ENCODE measurements at places on chromosomes 12 and 14.

- peak; percentile 97 for DNase-seq
These were observed at the start of the genes CSAD and ZNF740 for GRCh38 chr12:53180220-53180930. Gene CSAD (minus strand): TSS chr12:53180925. CDS start chr12:53173470, 7,455 bp downstream. Gene ZNF740 (plus strand): TSS chr12:53180722. CDS start chr12:53181984, 1,262 bp downstream.

DNA sequence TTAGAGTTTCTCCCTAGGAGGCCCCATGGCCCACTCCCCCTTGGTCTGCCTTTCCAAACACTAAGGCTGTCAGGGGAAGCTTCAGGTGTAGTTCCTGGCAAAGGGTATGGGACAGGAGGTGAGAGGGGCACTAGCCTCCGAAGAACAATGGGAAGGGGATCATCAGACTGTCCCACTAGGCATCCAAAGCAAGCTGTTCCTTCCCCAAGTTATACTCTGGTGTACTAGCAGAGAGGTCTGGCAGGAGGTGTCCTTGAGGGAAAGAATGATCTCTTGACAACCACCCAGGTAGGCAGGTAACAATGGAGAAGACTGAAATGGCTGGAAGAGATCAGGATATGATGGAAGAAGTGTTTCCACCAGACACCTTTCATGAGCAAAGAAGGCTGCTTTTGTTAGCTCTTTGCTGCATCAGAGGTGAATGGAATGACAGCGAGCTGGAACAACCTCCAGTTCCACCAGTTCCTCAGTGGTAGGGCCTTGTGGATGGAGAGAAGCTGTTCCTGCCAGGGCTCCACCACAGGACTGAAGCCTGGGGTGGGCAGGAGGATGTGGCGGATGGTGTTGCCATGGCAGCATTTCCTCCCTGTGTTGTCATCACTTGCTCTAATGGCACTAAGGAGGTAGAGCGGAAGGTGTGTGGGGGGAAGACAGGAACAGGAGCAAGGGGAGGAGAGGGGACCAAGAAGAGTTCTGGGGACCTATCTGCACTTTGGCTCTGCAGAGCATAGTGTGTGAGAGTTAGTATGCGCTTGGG, 2.3 kb upstream of the AGAP2 start:
- DNase-seq, result no peak

- no peak for DNase-seq
These were observed 2.1 kb downstream of the DNAJC22 start for GRCh38 chr12:49348781-49349180.

GRCh38 chr14:100537446-100538350, 49.5 kb downstream of the BEGAIN start:
- DNase-seq, result no peak

GRCh38 chr12:108387771-108388170, 48.7 kb upstream of the CMKLR1 start:
- no peak for DNase-seq

DNA sequence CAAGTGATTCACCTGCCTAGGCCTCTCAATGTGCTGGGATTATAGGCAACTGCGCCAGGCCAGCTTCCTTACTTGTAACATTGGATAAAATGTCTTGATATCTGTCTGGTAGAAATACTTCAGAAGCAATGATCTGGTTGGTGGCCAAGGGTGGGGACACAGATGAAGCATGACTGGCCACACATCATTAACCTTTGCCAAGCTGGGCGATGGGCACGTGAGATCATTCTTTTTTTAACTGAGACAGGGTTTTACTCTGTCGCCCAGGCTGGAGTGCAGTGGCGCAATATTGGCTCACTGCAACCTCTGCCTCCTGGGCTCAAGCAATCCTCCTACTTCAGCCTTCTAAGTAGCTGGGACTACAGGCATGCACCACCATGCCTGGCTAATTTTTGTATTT, 31.1 kb downstream of the PLEKHH1 start:
- DNase-seq, result no peak

DNA sequence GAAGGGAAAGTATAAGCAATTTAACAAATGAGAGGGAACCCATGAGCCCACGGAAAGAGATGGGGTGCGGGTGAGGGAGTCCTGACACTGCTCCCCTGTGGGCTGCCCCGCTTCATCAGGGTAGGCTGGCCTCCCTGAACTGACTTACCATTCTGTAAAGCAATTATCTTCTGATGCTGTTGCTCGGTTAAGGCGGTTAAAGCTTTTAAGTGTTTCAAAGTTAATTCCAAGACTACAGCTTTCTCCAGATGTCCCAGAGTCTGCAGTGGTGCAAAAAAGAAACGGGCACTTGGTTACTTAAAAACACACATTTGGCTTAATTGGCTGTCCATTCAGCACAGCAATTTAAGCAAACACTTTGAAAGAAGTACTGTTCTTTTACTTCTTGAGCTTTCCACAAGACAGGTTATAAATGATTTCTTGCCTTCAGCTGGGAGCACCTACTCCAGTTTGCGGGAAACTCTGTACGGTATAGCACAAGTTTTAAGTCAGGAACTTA, 1.3 kb downstream of the BHLHE41 start:
- no peak for DNase-seq

GRCh38 chr12:15919418-15919817, 8.3 kb downstream of the DERA start:
- no peak for DNase-seq

DNA sequence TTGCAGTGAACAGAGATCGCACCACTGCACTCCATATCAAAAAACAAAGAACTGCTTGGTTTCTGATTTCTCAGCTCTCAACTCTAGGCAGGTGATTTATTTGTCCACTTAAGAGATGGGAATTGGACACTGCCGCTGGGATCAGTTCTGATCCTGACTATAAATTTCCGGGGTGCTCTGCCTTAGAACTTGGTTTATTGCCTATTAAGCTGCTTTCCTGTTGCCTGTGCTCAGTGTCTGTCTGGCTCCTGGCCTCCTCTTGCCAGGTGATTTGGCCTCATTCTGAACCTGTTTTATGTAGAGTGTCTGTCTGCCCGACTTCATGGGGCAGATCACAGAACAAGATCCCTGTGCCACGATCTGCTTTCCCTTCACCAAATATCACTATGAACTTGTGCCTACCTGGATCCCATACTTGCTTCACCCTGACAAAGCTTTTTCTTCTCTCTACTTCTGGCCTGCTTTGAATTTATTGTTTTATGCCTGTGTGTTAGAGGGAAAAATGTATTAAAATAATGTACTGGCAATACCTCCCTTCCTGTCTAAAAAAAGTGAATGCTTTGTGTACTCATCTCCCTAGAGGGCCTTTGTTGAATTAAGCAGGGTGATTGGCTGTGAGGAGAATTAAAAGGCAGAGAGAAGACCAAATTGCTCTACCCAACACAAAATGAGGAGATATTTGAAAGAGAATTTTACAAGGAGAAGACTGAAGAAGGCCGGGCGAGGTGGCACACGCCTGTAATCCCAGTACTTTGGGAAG, 27.6 kb downstream of the CDKN1B start:
- DNase-seq, result no peak
